Right forelimb (tissue), 1 donor: ENCODE measurements at places on chromosomes 13 and 19.

DNA sequence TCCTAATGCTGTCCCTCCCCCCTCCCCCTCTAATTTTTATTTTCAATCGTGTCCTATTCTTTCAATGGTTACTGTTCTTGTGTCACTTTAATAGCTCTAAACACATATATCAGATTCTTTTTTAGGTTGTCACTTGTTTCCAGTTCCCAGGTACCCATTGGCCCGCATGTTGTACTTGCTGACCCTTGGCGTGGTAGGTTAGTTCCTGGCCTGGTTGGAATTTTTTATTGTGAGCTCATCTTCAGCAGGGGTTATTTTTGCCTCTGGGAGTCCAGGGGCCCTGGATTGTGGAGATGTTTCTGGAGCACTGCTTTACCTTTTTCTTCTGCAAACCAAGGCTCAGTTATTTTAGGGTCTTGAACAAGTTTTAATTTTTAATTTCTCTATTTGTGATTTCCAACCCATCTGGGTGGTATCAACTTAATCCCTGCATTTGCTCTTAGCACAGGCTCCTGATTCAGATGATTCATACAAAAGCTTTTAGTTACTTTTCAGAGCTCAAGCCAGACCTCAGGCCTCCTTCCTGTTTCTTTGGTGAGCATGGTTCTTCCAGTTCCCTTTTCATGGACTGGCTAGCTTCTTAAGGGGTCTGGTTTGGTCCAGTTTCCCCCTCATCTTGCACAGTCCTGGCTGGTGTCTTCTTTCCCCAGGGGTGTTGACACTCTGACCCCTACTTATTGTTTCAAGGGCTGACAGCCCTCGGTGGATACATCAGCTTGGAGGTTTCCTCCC lies 220.5 kb downstream of the TM9SF2 start:
- DNase-seq = no peak

DNA sequence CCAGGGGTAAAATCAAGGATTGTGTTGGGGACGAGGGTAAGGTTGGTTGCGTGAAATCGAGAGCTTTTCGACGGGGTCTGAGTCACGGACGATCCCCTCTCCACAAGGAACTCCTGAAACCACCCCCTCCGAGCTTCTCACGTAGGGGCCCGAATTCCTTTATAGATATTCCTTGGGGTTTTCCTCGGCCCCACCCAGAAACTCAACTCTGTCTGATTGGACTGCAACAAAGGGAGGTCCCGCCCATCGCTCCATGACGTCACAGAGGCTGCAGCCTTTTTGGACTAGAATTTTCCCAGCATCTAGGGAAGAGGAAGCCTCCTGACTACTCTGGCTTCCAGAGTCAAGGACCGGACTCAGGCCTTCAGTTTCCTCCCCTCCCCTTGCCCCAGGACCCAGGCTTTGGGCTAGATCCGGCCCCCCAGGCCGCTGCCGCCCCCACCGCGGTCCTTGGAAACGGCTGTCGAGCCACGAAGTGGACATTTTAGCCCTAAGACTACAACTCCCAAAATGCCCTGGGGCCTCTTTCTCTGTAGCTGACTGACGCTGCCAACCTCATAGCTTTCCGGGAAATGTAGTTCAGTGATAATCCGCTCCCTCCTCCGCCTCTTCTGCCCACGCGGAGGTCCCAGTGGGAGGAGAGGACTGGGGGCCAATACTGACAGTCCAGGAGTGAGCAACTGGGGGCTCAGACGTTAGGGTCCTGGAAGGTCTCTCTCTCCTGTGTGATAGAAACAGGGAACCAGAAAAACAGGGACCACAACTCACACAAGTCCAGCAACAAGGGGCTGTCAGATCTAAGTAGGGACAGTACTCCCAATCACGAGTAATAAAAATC lies at the start of gene IZUMO1:
Gene IZUMO1 (minus strand): TSS at position 172 of the 838 bp plus-strand sequence. CDS start 1,050 bp downstream, outside the sequence.
- DNase-seq = peak; percentile 83

DNA sequence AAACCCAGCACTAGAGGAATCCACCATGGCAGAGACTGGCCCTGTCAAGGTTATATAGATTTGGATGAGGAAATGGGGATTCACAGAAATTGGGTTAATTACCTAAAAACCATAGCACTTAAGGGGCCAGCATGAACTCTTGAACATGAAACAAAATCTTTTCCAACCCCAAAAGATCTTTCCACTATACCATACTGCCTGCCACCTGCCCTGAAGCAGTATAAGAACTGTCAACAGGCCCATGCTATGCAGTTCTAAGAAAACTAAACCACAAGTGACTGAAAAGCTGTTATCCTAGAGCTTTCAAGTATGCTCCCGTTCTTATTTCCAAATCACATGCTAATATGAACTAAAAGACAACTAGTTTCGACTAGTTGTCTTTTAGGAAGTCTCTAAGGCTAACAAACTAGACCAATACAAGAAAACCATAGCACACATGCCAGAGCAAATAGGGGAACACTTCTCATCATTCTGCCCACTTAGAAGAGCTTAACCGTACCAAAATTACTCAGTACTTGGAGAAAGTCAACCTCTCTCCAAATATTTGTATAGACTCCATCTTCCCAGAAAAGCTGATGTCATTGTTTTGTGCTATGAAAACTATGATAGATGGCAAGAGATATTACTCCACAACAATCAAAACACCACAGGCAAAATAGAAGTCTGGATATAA lies 27.5 kb downstream of the HSPH1 start:
- DNase-seq = no peak

DNA sequence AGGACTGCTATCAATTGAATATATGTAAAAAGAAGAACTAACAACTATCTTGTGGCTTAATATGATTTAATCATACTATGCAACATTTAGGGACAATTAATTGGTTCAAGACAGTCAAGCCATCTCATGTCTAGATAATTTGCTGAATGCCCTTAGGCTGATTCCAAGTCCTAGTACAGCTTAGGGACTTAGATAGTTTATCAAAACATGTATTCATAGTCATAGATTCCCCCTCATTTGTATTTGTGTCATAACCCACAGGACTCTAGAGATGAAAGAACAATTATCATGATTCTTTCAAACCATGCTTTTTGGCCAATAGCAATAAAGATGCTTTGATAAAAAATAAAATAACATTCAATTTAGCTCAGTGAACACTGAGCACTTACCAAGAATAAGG lies 607.6 kb downstream of the SLITRK1 start:
- no peak for DNase-seq

GRCh38 chr13:27474751-27475268 lies 24.4 kb upstream of the MTIF3 start:
- DNase-seq = no peak

- DNase-seq = no peak
Measured at GRCh38 chr19:42561512-42561911, 33.2 kb downstream of the CEACAM8 start.

DNA sequence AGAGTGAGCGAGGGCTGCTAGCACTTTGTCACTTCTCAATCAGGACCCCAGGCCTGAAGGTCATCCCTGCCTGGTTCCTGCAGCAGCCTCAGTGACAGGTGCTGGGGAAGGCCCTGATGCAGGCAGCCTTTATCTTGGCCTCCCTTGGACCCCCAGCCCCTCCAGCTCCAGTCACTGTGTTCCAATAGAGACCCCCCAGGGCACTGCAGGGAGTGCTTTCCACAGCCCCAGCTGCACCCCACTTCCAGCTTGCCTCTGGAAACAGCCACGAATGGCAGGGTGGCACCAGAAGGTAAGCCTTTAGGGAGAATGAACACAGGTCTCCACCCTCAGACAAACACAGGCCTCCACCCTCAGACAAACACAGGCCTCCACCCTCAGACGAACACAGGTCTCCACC lies 241.6 kb upstream of the SGCG start:
- no peak for DNase-seq

GRCh38 chr19:16116067-16116466 lies 4.4 kb downstream of the RAB8A start:
- no peak for DNase-seq

- DNase-seq = no peak
Measured at GRCh38 chr19:28009696-28010095, 1203.3 kb downstream of the UQCRFS1 start.

GRCh38 chr13:61935710-61936109 lies 520.1 kb upstream of the PCDH20 start:
- DNase-seq = no peak

DNA sequence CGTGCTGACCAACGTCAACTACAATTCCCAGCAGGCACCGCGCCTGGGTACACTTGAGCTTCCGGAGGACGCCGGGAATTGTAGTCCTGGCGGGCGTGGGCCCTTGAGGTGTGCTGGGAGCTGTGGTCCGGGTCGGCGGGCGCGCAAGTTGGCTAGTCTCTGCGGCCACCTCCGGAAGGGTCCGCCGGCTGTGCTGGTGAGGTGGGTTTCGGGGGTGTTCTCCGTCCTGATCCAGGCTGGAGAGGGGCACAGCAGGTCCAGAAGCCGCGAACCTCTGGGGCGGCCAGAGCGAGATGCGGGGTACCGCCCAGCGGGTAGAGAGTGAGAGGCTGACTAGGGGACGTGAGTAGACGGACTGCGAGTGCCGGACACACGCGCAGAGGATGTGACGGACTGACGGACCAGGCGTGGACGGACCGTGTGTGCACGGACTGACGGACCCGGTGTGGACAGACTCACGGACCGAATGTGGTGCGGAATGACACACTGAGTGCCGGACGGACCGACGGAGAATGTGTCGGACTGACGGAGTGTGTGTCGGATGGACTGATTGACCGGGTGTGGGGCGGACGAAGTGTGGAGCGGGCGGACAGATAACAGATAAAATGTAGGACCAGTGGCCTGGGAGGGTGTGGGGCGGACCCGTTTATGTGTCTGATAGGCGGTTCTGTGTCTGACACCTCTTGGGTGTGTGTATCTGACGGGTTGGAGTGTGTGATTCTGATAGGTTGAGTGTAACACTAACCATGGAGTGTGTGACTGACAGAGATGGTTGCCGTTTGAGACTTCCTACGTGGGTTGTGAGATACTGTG lies at the start of gene ZSCAN22:
Gene ZSCAN22 (plus strand): TSS at position 81 of the 813 bp plus-strand sequence. CDS start 7,809 bp downstream, outside the sequence.
- DNase-seq = peak; percentile 97

DNA sequence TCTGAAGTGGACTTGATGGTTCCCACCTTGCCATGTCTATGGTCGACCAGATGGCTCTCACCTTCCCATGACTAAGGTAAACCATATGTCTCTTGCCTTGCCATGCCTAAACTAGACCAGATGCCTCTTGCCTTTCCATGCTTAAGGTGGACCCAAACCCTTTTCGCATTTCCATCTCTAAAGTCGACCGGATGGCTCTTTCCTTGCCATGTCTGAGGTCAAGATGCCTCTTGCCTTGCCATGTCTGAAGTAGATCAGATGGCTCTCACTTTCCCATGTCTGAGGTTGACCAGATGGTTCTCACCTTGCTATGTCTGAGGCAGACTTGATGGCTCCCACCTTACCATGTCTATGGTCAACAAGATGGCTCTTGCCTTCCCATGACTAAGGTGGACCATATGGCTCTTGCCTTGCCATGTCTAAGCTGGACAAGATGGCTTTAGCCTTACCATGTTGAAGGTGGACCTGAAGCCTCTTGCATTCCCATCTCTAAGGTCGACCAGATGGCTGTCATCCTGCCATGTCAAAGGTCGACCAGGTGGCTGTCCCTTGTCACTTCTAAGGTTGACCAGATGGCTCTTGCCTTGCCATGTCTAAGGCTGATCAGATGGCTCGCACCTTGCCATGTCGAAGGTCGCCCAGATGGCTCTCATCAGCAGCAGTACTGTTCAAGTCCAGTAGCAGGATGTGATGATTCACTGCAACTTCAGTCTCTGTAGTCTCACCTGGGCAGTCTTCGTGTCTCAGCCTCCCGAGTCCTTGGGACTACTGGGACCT lies 1439.4 kb downstream of the UQCRFS1 start:
- DNase-seq = no peak

DNA sequence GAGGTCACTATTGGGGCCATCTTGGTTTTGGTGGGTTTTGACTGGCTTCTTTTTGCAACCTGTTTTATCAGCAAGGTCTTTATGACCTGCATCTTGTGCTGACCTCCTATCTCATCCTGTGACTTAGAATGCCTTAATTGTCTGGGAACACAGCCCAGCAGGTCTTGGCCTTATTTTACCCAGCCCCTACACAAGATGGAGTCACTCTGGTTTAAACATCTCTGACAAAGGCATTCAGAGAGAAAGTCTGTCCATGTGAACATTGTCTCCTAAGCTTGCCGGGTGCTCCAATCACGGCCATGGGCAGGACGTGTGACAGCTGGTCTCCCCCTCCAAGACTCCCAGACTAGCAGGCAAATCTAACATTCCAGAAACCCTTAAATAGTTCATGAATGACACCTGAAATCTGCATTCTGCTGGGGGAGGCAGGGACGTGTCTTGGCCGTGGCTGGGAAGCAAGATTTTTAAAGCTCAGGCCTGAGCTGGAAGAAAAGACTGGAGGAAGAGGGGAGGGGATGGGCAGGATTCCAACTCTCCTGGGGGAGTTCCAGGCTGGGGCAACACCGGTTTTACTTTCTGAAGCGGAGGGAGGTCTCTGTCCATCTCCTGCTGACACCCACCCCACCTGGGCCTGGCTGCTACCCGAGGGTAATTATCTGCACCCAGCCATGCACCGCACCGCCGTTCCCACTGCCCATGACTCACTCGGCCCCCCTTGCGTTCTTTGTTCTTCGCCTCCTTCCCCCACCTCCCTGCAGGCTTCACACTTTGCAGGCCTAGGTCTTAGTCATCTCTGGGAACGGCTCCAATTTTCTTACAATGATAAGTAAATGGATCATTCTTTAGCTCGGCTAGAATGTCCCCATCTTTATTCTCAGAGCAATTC lies 11.6 kb upstream of the OR1M1 start:
- DNase-seq = peak; percentile 71

- no peak for DNase-seq
Measured at GRCh38 chr13:51620165-51620983, 36.1 kb downstream of the WDFY2 start.

GRCh38 chr13:62697701-62698100 lies 1282.1 kb upstream of the PCDH20 start:
- no peak for DNase-seq

DNA sequence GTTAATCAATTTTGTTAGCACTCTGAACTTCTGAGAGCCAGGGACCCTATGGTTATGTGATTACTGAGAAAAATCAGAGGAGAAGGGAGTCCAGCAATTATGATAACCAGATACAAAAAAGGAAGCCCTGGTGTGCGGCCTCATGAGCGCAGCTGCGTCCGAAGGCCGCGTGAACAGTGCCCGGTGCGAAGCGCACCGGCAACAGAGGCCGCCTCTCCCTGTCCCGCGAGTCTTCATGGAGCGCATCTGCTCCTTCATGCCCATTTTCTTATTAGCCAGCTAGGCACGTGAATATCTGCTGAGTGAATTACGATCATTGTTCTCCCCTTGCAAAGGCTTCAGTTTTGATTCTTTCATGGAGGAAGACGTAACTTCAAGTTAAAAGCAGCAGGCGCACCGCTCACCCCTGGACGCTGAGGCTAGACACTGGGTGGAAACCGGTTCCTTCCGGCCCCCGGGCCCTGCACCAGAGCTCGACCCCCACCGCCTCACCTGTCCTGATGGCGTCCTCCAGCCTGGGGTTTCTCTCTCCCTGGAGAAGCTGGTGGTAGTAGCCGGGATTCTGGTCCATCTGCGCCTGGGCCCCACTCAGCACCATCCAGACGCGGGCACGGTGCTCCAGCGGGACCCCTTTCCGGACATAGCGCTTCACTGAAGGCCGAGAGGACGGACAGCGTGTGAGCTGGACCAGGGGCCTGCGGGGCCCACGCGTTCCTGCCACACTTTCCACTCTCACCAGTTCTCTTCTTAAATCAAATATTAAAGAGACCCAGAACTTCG lies 8.9 kb downstream of the GRTP1 start:
- no peak for DNase-seq

- peak; percentile 71 for DNase-seq
Measured at GRCh38 chr19:46748325-46749109, 2.3 kb upstream of the STRN4 start.

- DNase-seq = no peak
Measured at GRCh38 chr13:49113526-49114286, 106.4 kb upstream of the MLNR start.

GRCh38 chr13:106530980-106531481 lies 4.4 kb downstream of the EFNB2 start:
- DNase-seq = no peak

GRCh38 chr13:34941436-34941834 lies 635 bp upstream of the NBEA start:
- DNase-seq = no peak
